ENCODE measurements at places on chromosomes 5 and 9.

DNA sequence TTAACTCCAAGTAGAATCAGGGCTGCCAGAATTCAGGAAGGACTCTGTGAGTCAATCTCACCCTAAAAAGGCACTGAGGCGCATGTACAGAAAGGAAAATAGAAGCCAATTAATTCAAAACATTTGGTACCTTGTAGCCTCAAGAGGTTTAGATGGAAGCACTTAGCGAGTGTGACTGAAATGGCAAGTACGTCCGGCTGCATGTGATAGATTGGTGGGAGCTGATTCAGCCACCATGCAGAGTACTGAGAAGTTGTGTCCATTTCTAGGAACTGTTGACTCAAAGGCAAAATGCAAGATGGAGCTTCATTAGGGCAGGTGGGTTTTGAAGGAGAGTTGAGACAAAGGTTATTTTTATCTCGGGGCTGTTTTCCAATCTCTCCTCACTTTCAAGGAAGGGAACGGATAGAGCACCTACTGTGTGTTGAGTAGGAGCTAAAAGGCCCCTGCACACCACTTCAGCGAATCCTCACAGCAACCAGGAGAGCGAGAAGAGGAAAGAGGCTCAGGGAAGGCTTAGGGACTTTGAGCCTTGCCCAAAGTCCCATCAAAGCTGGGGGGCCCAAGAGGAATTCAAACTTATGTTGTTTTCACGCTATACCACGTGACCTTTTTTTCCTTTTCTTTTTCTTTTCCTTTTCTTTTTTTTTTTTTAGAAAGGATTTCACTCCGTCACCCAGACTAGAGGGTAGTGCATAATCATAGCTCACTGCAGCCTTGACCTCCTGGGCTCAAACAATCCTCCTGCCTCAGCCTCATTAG, 34.6 kb upstream of the CPEB4 start:
- no peak for DNase-seq

GRCh38 chr5:1387059-1387755, 42.3 kb upstream of the CLPTM1L start:
- DNase-seq = no peak

GRCh38 chr9:110344821-110345220, 7.2 kb upstream of the TXNDC8 start:
- DNase-seq = no peak

DNA sequence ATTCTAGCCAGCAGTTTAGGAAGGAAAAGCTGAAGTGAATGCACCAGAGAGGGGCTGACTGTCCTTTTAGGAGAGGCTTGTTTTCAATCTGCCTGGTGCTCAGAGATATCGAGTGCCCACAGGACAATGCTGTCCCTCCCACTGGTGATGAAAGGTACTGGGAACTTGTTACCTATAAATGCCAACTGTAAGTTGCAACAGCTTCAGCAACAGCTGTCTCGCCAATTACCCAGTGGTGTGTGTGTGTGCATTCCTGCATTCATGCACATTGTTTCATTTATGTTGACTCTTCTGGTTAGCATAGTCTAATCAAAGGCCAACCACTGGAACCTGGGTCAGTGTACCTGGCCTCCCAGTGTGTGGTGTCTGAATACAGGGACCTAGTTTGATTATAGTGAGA, 161.1 kb downstream of the CSNK1G3 start:
- DNase-seq = peak; percentile 9

- DNase-seq = no peak
These were observed 5.4 kb downstream of the NFIL3 start for GRCh38 chr9:91418215-91418610.

DNA sequence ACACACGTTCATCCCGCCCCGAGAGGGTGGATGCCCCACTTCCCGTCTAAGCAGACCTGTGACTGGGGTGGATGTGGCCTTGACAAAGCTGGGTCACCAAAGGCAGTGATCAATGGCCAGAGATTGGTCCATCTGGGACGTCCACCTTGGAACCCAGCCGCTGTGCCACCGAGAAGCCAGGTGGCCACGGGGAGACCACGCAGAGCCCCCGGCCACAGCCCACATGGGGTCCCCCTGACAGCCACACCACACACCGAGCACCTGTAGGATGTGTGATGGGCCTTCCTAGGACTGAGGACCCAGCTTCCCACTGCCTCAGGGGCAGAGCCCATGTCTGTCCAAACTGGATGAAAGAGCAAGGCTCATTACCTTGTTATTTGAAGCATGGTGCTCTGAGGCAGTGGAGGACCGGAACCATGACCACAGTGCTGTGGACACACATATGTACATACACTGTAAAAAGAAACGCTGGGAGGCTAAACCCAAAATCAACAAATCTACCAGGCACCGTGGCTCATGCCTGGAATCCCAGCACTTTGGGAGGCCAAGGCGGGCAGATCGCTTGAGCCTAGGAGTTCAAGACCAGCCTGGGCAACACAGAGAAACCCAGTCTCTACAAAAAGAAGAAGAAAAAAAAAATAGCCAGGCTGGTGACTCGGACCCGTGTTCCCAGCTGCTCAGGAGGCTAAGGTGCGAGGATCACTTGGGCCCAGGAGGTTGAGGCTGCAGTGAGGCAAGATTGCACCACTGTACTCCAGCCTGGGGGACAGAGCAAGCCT, 50.1 kb downstream of the MRPL36 start:
- DNase-seq = no peak

- no peak for DNase-seq
These were observed 204.5 kb downstream of the IRX2 start for GRCh38 chr5:2546938-2547337.

DNA sequence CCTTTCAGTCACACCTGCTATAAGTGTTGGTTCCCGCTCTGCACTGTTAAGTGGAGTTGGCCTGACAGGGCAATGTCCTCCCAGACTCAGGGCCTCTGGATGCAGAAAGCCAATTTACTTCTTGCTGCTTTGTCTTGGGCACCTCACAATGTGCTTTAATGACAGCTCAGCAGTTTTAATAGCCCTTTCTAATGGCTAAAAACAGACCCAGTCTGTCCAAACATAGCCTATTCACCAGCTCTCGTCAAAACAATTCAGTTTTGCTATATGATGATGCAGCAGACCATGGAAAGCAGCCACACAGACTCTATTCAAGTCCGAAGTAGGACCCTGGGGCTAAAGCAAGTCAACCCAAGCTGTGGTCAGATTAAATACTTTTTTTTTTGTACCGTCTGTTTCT, 529.1 kb upstream of the SEMA6A start:
- no peak for DNase-seq

DNA sequence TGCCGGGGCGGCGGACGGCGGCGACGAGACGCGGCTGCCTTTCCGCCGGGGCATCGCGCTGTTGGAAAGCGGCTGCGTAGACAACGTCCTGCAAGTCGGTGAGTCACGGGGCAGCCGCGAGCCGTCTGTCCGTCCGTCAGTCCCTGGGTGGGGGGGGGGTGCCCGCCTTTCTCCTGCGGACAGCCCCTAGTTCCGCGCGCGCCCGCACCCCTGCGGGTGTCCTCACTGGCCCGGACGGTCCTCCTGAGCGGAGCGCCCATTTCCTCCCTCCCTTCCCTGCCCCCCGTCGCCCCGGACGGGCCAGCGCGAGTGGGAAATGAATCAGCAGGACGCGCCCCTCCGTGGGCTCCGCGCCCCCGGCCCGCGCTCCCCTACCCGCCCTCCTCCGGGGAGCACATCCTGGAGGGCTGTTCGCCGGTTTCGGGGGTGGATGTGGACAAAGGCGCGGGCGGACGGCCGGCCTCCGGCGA, 828 bp downstream of the ZSWIM6 start:
- peak; percentile 35 for DNase-seq

GRCh38 chr9:18947892-18948339, 85.1 kb downstream of the SAXO1 start:
- DNase-seq = no peak

DNA sequence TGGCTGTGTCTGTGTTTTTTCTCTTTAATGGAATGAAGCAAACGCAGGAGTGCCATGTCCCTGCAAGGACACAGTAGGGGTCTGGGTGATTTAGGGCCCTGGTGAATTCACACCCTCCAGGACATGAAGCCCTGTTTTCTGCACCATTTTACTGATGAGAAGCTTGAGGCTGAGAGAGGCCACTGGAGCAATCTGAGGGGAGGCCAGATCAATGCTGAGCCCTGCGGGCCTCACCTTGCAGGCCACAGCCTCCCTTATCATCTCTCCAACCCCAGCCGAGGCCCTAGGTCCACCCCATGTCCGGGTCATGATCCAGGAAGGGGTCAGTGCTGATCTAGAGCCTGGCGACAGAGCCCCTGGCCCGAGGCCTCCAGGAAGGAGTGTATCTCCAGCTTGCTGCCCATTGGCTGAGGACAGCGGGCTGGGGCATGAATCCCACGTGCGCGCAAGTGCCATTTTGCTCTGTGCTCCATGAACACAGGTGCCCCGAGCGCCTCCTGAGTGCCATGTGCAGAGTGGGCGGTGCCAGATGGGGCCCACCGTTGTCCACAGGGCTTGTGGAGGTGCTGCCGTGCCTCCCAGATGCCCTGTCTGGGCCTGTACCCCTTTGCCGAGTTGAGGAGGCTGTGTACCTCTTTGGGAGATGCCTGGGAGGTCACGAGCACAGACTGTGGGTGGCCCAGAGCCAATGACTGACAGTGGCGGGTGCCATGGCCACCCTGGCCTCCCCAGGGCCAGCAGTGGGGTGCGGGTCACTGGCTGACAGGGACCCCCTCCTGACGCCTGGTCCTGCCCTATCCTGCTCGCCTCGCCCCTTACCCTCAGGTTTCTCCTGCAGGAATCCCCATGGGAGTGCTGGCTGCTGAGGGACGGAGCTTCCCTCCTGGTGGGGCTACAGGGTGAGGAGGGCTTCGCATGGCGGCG, 32.3 kb upstream of the LPCAT1 start:
- DNase-seq = no peak

GRCh38 chr5:6907320-6907918, 194.2 kb downstream of the TENT4A start:
- no peak for DNase-seq

DNA sequence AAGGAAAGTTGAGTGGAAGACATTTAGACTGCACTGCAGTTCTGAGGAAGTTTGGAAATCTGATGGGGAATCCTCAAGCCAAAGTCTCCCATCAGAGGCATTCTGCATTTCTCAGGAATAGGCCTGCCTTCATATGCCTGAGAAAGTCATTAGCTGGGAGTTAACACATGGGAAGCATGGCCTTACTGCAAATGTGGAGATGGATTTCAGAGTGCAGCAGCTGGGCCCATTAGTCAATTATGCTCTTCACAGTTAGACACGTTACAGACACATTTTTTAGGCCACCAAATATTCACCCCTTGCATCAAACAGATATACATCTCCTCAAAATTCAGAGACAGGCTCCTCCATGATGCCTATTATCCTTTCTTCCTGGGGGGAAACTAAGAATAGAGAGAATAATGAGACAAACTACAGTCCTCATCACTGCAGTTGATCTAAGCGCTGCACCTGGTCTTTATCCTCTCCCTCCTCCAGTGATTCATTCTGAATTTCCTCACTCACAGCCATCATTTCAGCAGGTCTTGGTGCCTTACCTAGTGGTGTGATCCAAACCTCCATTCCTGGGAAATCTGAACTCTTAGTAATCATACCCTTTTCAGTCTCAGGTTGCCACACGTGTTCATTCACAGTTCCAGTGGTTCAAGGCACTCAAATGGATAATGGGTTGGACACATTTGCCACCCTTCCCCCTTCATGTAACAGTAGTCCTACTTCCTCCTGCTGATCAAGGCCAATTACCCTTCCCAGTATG, 47.9 kb upstream of the PPP2CA start:
- DNase-seq = peak; percentile 60

GRCh38 chr5:120382833-120383232, 81.3 kb upstream of the PRR16 start:
- DNase-seq = no peak

DNA sequence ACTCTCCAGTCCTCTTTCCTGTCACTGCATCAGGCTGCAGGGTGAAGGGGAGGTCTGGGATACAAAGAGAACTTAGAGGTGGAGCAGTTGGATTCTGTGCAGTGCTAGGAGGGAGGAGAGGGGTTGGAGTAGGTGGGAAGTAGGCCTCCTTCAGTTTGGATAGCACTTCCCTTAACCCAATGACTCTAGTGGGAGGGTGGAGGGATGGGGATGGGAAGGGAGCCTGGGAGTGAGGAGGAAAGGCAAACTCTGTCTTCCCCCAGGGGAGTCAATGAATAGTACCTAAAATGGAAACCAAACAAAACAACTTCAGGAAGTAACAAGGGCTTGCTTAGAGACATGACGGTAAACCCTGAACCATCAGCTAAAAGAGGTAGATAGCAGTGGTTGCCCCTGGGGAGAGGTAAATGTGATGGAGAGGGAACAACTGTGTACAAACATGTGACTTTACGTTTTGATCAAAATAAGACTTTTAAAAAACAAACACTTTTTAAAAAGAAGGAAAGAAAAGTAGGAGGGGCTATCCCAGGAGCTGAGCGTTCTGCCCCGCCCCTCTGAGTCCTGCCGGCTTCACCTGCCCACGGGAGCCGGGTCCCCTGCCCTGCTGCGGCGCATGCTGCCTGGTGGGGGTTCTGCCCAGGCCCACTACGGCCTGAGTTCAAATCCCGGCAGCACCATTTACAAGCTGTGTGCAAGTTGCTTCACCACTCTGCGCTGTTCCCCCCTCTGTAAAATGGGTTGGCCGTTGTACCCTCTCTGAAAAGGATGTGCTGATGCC, 30.9 kb downstream of the GSN start:
- DNase-seq = no peak

DNA sequence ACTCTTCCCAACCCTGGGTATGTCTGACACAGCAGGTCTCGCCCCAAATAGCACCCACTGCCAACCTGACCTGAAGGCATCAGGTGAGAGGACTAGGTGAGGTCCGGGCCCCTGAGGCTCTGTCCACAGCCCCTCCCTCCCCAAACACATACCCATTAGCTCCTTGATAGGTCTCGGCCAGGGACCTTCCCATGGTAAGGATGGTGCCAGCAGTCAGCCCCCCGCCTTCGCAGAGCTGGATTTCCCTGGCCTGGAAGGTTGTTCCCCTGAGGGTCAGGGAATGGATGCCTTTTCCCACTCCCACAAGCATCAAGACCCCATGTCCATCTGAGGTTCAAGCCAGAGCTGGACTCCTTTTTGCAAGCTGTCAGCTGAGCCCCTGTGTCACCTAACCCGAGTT, 2.7 kb downstream of the ENHO start:
- DNase-seq = no peak

DNA sequence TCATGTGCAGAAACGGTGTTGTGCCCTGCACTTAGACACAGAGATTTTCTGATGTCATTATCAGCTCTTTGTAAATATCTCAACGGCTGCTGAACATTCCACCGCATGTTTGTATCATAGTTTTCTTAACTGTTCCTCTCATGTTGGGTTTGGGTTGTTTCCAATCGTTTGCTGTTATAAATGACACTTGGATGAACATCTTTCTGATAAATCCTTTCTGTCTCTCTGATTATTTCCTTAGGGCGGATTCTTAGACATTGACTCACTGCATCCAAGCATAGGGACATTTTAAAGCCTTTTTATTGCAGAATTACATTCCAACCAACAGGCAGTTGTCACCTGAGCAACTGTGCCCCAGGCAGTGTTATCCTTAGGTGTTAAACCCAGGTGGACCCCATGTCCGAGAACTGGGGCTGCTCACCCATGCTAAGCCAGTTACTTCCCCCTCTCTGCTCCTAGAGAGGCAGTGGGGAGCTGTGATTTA, 28.5 kb downstream of the COL5A1 start:
- no peak for DNase-seq

GRCh38 chr9:16062542-16063240, 509.8 kb downstream of the CCDC171 start:
- DNase-seq = no peak

Data from NCI-H82 (cell line).